ENCODE measurements at places on chromosomes 16 and 17.
A peak's percentile ranks its signal among the peaks of the same experiment; 100 is the strongest.

DNA sequence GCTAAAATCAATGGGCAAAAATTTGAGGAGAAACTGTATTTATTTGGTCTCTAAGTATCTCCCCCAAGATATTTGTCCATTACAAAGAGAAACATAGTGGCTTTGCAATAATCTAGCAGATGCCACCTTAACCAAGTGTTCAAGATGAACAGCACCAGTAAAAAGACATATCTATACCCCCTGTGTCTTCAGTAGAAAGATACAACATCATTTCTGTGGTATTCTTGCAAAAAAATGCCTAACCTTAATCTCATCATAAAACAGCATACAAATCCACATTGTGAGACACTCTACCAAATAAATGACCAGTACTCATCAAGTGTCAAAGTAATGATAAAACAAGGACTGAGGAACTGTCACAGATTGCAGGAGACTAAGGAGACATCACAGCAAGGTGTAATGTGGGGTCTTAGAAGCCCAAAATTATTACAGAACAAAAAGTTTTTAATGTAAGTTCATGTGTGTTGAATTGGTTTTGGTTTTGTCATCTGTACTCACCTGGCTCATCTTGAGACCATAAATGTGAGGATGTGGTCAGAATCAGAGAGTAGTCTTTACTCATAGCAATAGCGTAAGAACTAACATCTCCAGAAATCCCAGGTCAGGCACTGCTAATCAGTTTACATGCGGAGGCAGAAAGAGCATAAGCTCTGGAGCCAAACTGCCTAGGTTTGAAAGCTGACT lies 77.2 kb downstream of the AATF start:
- no peak overlapping the region for H3K4me3 ChIP-seq
- no peak for DNase-seq
- no peaks in the 10 kb centered on the region for H3K36me3 ChIP-seq
- H3K27me3 ChIP-seq: no peaks in the 10 kb centered on the region
- H3K27ac ChIP-seq: no peak overlapping the region

GRCh38 chr17:56173026-56173425 lies 19.8 kb downstream of the ANKFN1 start:
- no peak overlapping the region for H3K27ac ChIP-seq
- H3K4me3 ChIP-seq: no peak overlapping the region
- peaks cover 3% of the 10 kb centered on the region for H3K27me3 ChIP-seq
- H3K36me3 ChIP-seq: no peaks in the 10 kb centered on the region
- DNase-seq: no peak

- H3K27me3 ChIP-seq: no peaks in the 10 kb centered on the region
- H3K36me3 ChIP-seq: no peaks in the 10 kb centered on the region
- DNase-seq: no peak
- peaks cover 42% of the 10 kb centered on the region for H3K4me1 ChIP-seq
- H3K4me3 ChIP-seq: no peak overlapping the region
Measured at GRCh38 chr17:18139949-18140348, 31.4 kb downstream of the MYO15A start.

DNA sequence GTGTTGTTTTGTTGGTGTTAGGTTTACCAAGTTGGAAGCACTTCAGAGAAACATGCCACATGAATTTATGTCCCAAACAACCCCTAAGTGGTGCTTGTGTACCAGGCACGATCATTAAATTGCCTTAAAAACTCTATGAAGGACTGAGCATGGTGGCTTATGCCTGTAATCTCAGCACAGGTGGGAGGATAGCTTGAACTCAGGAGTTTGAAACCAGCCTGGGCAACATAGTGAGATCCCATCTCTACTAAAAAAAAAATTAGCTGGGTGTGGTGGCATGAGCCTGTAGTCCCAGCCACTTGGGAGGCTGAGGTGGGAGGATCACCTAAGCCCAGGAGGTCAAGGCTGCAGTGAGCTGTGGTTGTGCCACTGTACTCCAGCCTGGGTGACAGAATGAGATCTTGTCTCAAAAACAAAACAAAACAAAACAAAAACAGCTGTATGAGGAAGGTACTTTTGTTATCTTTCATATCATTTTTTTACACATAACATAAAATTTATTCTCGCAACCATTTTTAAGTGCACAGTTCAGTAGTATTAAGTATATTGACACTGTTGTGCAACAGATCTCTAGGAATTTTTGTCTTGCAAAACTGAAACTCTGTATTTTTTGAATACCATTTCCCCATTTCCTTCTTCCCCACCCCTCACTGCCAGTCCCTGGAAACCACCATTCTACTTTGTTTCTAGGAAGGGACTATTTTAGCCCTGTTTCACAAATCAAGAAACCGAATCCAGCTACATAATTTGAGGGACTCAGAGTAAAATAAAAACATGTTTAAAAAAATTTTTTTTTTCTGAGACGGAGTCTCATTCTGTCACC lies 14.3 kb upstream of the RBBP6 start:
- H3K27ac ChIP-seq: no peak overlapping the region
- H3K4me3 ChIP-seq: no peak overlapping the region
- H3K27me3 ChIP-seq: no peaks in the 10 kb centered on the region

GRCh38 chr17:3964203-3965117 lies at the start of gene ATP2A3:
Gene ATP2A3, minus strand, starts transcription at chr17:3964437. Its CDS starts 146 bp downstream, at chr17:3964291.
- peak within 1 kb of the TSS; percentile 4 for H3K4me3 ChIP-seq
- H3K27me3 ChIP-seq: peaks cover 2% of the 10 kb centered on the region
- peaks cover 12% of the 10 kb centered on the region for H3K4me1 ChIP-seq
- H3K27ac ChIP-seq: peak within 1 kb of the TSS; percentile 32
- H3K36me3 ChIP-seq: no peaks in the 10 kb centered on the region

GRCh38 chr17:49285716-49286115 lies 55.1 kb upstream of the PHOSPHO1 start:
- H3K36me3 ChIP-seq: no peaks in the 10 kb centered on the region
- no peaks in the 10 kb centered on the region for H3K27me3 ChIP-seq
- no peak for DNase-seq

DNA sequence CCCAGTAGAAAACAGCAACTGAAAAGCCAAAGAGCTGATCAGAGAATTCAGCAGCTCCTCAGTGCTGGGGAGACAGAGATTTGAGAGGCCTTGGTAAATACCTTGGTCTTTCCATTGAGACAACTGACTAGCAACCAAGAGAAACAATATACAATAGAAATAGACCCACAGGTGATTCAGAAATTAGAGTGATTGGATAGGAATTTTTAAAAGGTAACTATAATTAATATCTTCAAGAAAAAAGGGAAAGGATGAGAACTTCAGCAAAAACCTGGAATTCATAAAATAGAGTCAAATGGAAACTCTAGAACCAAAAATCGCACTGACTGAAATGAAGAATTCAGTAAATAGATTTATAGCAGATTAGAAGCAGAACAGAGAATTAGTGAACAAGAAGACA lies 32.5 kb upstream of the ITGAX start:
- H3K4me3 ChIP-seq: peak overlapping the region; percentile 35
- no peaks in the 10 kb centered on the region for H3K27me3 ChIP-seq
- H3K27ac ChIP-seq: no peak overlapping the region
- no peaks in the 10 kb centered on the region for H3K36me3 ChIP-seq
- DNase-seq: no peak

- H3K27me3 ChIP-seq: no peaks in the 10 kb centered on the region
- H3K36me3 ChIP-seq: peaks cover 23% of the 10 kb centered on the region
- no peak for DNase-seq
- H3K4me3 ChIP-seq: peak overlapping the region; percentile 46
Measured at GRCh38 chr17:40139566-40140058, 725 bp upstream of the CASC3 start.

- no peak overlapping the region for H3K27ac ChIP-seq
- no peak overlapping the region for H3K4me3 ChIP-seq
- peaks cover 23% of the 10 kb centered on the region for H3K4me1 ChIP-seq
- no peaks in the 10 kb centered on the region for H3K36me3 ChIP-seq
- DNase-seq: no peak
Measured at GRCh38 chr17:42359133-42359532, 29.1 kb downstream of the STAT3 start.

DNA sequence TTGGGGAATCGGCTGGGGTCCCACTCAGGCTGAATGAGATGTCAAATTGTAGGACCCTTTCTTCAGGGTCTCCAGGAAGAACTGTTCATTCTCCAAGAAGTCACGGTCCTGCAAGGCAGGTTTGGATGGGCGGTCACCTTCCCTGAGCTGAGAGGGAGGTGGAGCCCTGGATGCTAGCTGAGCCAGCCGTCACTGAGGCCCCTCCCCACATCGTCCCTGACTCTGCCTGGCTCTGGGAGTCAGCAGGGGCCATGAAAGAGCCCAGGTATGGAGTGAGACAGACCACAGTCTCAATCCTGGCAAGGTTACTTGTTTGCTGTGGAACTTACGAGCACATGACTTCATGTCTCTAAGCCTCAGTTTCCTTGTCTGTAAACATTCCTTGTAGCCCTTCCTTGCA lies 6.0 kb upstream of the MRPL38 start:
- no peak overlapping the region for H3K27ac ChIP-seq
- no peaks in the 10 kb centered on the region for H3K4me1 ChIP-seq
- no peak overlapping the region for H3K4me3 ChIP-seq
- H3K27me3 ChIP-seq: no peaks in the 10 kb centered on the region

GRCh38 chr17:6547336-6547735 lies 9.0 kb downstream of the PITPNM3 start:
- DNase-seq: no peak
- no peaks in the 10 kb centered on the region for H3K36me3 ChIP-seq
- no peak overlapping the region for H3K27ac ChIP-seq
- H3K4me3 ChIP-seq: no peak overlapping the region
- no peaks in the 10 kb centered on the region for H3K27me3 ChIP-seq

GRCh38 chr16:50340578-50340977 lies 28.2 kb downstream of the BRD7 start:
- no peaks in the 10 kb centered on the region for H3K4me1 ChIP-seq
- H3K27ac ChIP-seq: no peak overlapping the region
- DNase-seq: no peak
- no peak overlapping the region for H3K4me3 ChIP-seq
